ENCODE measurements at places on chromosomes 11 and 22. TPM values are rescaled to one million over a fixed set of nuclear protein-coding genes. Genes with fewer than 3 reads are reported as not detected.

SUSD2 gene
- total RNA-seq, result 1.1 TPM

OR5L2 gene
- not detected for total RNA-seq

KRTAP5-1 gene
- total RNA-seq, result not detected

SERGEF gene
- total RNA-seq, result 39.8 TPM

DNA sequence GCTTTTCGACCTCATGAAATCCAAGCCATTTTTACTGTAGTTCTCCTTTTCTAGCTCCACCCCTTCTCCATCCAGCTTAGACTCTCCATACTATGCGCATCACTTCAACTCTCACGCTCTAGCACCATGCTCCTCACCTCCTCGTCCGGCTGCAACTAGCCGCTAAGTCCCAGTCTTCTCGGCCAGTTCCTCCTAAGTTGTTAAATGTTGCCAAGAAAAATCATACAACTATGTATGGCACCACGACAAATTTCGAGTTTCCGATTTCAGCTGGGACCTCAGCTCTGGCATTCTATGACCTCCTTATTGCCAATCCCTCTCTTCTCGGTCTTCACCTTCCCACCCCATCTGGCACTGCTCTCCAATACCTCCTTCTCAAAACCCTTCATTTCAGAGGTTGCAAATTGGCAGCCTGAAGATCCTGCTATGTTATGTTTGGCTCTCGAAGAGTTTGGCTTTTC lies 1.0 kb downstream of the ZNF70 start:
- no peaks in the 10 kb centered on the region for H3K27me3 ChIP-seq
- H3K27ac ChIP-seq, result peak overlapping the region; percentile 89
- peaks cover 4% of the 10 kb centered on the region for H3K36me3 ChIP-seq
- peaks cover 9% of the 10 kb centered on the region for H3K4me1 ChIP-seq
- H3K4me3 ChIP-seq, result peak overlapping the region; percentile 88
- DNase-seq, result no peak

DNA sequence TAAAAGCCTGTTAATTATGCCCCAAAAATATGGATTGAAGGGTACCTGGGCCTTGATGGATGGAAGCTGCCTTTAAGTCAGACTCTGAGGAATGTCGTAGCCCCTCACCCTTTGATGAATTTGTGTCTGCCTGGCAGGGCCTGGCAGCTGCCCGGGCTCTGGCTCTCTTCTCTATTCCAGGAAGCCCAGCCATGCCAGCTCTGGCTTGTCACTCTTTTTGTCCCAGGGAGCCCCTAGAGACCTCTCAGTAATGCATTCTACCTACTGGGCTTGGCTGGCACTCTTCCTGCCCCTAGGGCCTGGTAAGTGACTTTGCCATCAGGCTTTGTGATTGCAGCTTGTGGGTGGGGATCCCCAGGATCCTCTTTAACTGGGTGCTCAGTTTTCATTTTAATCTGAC lies 103.8 kb downstream of the GRIK4 start:
- H3K36me3 ChIP-seq, result no peaks in the 10 kb centered on the region
- H3K4me1 ChIP-seq, result peaks cover 3% of the 10 kb centered on the region
- H3K27me3 ChIP-seq, result peaks cover 42% of the 10 kb centered on the region
- DNase-seq, result no peak

- H3K4me3 ChIP-seq, result no peak overlapping the region
- H3K27me3 ChIP-seq, result no peaks in the 10 kb centered on the region
- no peak overlapping the region for H3K27ac ChIP-seq
Observed at GRCh38 chr11:71420455-71421241, 27.5 kb downstream of the DHCR7 start.

DNA sequence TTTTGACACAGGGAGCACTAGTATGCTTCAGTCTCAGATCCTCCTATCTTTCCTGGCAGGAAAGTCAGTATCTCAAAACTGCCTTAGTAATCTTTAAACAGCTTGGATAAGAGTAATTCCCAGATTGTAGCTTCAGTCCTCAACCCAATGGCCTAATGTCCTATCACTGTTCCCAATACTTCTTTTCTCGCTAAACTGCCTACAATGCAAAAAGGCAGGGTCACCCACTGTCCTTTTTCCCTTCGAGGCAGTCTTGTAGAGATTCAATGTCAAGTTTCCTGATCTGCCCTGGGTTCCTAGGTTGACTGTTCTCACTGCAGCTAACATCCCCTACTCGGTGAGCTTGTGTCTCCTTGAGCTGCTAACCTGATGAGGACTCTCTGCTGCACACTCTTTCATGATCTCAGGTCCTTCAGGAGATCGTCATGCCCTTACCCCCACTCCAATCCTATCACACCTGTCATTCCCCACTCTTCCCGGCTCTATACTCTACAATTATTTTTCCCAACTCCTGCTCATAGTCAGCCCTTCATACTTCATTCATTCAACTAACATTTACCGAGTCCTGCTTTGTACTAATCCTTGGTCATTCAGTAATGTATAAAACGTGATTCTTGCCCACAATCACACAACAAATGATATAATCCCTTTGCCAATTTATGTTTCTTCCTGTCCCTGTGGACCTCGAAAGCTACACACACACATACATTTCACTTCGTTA lies 904 bp downstream of the C2CD3 start:
- no peaks in the 10 kb centered on the region for H3K27me3 ChIP-seq
- peaks cover 10% of the 10 kb centered on the region for H3K4me1 ChIP-seq
- H3K27ac ChIP-seq, result no peak overlapping the region
- peaks cover 2% of the 10 kb centered on the region for H3K36me3 ChIP-seq
- DNase-seq, result no peak

DNA sequence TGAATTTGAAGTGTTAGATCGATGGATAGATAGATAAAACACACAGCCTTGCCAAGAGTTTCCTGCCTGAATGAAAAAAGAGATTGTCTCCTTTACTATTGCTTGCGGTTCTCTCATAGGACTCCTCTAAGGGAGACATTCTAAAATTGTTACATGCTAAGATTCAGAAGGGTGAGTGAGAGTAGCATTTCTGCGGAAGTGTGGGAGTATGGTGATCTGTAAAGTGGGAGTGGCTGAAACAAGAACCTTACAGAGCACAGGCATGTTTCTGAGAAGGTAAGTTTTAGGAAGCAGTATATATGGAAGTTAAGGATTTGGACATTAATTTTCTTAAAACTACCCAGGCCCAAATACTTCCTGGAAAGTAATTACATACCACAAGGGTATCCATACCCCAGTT lies 139.6 kb downstream of the TRIM44 start:
- peaks cover 4% of the 10 kb centered on the region for H3K36me3 ChIP-seq
- H3K27me3 ChIP-seq, result no peaks in the 10 kb centered on the region
- no peak overlapping the region for H3K4me3 ChIP-seq
- DNase-seq, result no peak

DNA sequence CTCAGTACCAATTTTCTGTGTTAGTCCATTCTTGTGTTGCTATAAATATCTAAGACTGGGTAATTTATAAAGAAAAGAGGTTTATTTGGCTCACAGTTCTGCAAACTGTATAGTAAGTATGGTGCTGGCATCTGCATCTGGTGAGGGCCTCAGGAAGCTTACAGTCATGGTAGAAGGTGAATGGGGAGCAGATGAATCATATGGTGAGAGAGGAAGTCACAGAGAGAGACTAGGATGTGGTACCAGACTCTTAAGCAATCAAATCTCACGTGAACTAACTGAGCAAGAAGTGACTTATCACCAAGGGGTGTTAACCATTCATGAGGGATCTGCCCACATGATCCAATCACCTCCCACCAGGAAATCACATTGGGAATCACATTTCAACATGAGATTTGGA lies 60.8 kb upstream of the ZBED5 start:
- DNase-seq, result no peak
- no peak overlapping the region for H3K27ac ChIP-seq
- no peak overlapping the region for H3K4me3 ChIP-seq
- H3K4me1 ChIP-seq, result peaks cover 2% of the 10 kb centered on the region
- peaks cover 5% of the 10 kb centered on the region for H3K27me3 ChIP-seq
- peaks cover 2% of the 10 kb centered on the region for H3K36me3 ChIP-seq

DNA sequence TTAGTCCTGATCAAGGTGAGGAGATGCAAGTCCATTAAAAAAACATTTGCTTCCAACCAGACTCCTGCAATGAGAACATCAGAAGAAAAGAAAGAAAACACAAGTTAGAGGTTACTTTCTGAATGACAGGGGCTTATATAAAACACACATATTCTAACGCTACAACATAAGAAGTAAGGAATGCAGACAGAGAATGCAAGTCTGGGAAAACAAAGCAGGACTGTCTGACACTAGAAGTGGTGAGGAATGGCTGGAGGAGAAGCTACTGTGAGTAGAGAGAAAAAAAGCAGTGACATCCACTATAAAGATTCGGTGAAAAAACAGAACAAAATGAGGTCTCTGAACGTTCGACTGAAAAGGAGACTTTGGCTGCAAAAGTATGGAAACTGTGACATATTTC lies 12.3 kb downstream of the TMEM216 start:
- no peak overlapping the region for H3K4me3 ChIP-seq
- DNase-seq, result no peak
- H3K27ac ChIP-seq, result peak overlapping the region; percentile 70

DNA sequence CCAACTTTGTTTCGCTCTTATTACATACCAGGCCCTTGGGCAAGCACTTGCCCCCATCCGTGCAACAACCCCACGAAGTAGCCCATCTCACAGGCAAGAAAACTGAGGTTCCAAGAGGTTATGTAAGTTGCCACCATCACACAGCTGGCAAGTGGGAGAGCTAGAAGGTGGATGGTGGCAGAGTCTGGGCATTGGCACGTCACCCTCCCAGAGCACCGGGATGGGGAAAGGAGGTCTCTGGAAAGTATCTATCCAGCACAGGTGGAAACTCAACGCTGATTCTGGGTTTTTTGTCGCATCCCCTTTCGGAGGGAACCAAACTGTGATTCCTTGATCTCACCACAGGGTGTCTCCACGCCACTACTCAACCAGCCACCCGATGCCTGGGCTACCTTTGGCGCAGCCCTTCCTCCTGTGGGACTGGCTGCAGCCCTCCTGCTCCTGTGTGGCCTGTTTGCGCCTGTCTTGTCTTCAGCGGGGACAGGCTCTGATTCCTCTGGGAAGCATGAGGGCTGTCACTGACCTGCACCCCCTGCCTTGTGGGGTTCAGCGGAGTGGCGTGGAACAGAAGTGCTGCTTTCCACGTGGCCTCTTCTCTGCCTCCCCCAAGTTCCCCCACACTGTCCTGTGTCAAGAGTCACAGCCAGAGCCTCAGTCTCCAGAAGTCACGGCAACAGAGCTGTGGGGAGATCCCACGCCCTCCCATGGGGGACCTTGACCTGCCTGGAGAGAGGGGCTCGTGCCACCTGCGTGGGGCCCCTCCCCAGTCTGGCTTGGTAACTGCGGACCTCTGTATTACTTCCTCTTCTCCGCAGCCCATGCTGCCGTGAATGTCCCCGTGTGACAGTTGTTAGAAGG lies 34.4 kb upstream of the TRIM29 start:
- DNase-seq, result no peak
- peaks cover 12% of the 10 kb centered on the region for H3K4me1 ChIP-seq
- no peak overlapping the region for H3K27ac ChIP-seq
- H3K27me3 ChIP-seq, result peaks cover 81% of the 10 kb centered on the region
- no peak overlapping the region for H3K4me3 ChIP-seq

DNA sequence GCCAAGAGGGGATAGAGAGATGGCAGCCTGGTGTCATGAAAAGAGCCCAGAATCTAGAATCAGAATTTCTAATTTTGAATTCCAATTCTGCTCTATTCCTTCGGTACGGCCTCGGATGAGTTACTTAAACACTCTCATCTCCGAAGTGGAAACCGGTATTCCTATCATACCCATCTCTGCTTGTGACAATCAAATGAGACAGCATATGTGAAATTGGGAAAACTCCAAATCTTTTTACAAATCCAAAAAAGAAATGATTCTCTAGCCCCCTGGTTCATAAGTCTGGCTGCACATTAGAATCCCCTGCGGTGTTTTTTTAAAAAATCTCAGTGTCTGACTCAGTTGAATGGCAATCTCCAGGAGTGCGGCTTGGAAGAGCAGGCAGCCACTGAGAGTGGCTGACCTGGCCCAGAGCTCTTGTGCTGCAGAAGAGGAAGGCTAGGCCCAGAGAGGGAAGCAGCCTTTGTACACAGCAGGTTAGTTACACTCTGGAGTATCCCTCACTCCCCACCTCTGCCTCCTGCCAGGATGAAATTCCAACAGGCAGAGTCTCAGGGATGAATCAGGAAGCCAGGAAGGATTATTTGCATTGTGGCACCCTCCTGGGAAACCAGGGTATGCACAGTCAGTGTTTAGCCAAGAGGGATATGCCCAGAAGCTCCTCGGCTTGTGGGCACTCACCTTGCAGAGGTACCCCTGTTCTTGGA lies 93.6 kb upstream of the ISX start:
- no peak overlapping the region for H3K4me3 ChIP-seq
- H3K27ac ChIP-seq, result no peak overlapping the region
- no peaks in the 10 kb centered on the region for H3K4me1 ChIP-seq
- no peak for DNase-seq

- no peaks in the 10 kb centered on the region for H3K27me3 ChIP-seq
- peaks cover 3% of the 10 kb centered on the region for H3K36me3 ChIP-seq
- no peak overlapping the region for H3K4me3 ChIP-seq
- H3K27ac ChIP-seq, result peak overlapping the region; percentile 66
- H3K4me1 ChIP-seq, result peaks cover 55% of the 10 kb centered on the region
- DNase-seq, result no peak
Observed at GRCh38 chr11:68532727-68533369, 72.3 kb downstream of the PPP6R3 start.

GRCh38 chr11:71293961-71294782 lies 41.8 kb upstream of the SHANK2 start:
- H3K27me3 ChIP-seq, result peaks cover 23% of the 10 kb centered on the region
- no peak for DNase-seq
- H3K4me1 ChIP-seq, result no peaks in the 10 kb centered on the region
- no peak overlapping the region for H3K4me3 ChIP-seq
- H3K27ac ChIP-seq, result no peak overlapping the region

GRCh38 chr11:69752890-69753289 lies 22.3 kb downstream of the FGF4 start:
- H3K27ac ChIP-seq, result no peak overlapping the region
- no peak for DNase-seq
- peaks cover 2% of the 10 kb centered on the region for H3K36me3 ChIP-seq
- H3K27me3 ChIP-seq, result peaks cover 18% of the 10 kb centered on the region
- H3K4me1 ChIP-seq, result no peaks in the 10 kb centered on the region
- no peak overlapping the region for H3K4me3 ChIP-seq

DNA sequence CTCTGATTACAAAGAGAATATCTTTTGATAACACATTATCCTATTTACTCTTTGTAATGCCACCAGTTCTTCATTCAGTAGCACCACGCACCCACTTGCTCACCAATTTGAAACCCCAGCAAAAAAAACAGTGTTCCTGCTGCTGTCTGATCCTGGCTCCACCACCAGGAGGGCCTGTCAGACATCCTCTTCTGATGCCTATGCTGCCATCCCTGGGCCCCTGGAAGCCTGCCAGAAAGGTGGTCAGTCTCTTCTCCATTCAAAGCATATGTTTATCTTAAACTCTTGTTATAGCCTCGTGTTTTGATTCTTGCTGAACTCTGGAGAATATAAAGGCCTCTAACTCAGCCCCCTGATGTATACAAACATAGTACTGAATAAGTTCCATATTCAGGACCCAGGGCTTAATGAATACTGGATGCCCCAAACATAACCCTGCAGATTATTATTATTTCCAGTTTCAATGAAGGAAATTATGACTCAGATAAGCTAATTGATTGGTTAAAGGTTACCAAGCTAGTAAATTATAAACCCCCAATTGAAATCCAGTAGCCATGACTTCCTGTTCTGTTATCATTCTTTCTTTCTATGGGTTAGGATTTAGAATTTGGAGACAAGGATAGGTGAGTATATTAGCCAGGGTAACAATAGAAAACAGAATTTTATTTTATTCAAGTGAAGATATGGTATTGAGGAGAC lies 116.7 kb downstream of the NTM start:
- H3K36me3 ChIP-seq, result no peaks in the 10 kb centered on the region
- DNase-seq, result no peak
- H3K4me1 ChIP-seq, result no peaks in the 10 kb centered on the region
- H3K4me3 ChIP-seq, result no peak overlapping the region
